ENCODE measurements at places on chromosomes 7 and 10.

DNA sequence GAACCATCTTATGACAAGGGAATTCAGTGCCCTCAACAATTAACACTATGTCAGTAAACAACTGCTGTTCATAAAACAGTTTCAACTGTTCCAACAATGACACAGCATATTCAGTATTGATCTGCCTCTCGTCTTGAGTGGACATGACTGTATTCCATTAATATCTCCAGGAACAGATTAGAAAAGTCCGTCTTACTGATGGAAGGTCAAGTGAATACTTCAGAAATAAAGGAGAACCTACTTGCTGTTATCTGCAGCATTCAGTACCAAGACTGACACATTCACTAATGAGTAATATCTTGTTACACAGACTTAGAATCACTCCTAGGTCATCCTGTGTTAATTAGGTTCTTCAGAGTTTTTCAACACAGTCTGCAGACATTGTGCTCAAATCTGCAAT lies 12.1 kb downstream of the KBTBD2 start:
- no peak for DNase-seq

- DNase-seq, result peak; percentile 13
Measured at GRCh38 chr10:109894516-109894915, 28.8 kb downstream of the XPNPEP1 start.

- DNase-seq, result no peak
Measured at GRCh38 chr7:111414374-111414773, 147.9 kb downstream of the IMMP2L start.

DNA sequence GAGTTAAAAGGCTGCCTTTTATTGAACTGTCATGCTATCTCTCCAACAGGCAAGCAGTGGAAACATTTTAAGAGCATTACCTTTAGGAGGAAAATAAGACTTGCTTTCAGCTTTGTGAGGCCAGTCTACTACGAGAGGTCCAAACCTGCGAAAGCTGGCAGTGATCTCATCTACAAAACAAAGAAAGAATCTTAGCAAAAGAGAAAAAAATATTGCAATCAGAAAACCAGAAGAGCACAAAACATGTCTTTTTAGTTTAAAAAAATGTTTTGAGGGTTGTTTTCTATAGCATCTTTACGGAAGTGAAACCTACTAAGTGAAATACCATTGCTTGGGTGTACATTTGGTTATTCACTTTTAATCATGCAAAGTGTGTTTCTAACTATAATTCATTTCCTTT lies 147.9 kb downstream of the CPEB3 start:
- DNase-seq, result no peak

DNA sequence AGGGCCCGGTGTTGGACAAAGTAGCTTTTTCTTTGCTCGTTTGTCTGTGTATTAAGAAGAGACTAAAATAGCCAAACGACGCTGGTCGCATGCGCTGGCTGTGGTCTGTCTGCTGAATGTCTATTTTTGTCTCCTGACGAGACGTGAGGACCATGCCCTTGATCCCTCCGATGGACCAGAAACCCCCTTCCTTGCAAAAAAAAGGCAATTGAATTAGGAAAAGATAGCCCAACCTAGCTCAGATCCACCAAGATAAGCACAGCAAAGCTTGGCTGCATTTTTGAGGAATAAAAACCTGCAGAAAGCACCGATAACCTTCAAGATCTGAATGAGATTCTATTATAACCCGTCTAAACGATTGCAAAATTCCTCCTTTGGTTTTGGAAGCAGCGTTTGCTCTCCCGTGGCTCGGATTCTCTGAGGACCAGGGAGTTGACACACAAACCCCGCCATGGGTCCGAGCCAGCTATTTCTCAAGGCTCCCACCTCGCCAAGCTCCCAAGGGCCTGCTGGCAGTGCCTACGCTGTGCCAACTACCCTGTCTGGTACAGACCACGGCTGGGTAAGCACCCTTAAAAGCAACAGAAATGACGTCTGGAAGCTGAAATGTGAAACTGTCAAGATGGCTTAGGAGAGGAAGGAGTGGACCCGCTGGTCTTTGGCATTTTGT lies 17.7 kb upstream of the TTYH3 start:
- peak; percentile 41 for DNase-seq

DNA sequence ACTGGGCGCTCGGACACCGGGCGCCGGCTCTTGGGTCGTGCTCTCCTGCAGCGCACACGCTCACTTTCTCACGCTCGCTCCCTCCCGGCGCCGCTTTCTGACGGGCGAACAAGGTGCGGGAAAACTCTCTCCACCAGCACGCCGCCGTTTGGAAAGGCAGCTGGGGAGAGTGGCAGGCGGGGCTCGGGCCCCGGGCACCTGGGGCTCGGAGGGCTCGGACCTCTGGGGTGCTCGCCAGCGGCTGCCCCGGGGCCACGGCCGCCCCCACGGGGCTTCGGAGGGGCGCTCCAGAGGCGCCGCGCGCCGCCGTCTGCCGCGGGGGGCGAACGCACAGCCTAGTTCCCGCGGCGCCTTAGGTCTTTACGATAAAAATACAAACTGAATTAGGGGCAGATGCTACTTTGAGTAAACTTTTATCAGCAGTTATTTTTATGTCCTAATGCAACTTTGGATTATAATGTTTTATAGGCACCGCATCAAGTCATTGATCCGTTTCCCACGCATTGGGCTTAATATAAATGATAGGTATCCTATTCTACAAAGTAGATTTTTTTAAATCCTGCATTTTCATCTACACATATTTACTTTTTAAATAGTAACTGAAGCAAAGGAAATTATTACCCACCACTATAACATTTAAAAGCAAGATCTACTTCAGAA lies 535 bp upstream of the EPC1 start:
- DNase-seq, result no peak

DNA sequence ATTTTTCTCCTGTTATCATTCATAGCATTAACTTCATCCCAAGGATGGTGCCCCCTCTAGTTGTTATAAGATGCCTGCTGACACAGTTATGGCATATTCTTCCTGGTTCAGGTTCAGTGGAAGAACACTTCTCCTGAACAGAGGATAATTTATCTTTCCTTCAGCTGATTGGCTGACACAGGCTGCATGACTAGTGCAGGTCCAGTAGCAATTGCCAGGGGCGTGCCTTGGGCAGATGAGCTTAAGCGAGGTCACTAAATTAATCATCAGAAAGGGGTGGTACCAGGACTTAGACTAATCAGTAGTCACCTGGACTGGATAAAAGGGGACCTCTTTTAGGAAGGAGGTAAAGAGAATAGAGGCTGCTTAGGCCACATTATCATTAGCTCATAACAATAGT lies 42.3 kb downstream of the BZW2 start:
- no peak for DNase-seq

DNA sequence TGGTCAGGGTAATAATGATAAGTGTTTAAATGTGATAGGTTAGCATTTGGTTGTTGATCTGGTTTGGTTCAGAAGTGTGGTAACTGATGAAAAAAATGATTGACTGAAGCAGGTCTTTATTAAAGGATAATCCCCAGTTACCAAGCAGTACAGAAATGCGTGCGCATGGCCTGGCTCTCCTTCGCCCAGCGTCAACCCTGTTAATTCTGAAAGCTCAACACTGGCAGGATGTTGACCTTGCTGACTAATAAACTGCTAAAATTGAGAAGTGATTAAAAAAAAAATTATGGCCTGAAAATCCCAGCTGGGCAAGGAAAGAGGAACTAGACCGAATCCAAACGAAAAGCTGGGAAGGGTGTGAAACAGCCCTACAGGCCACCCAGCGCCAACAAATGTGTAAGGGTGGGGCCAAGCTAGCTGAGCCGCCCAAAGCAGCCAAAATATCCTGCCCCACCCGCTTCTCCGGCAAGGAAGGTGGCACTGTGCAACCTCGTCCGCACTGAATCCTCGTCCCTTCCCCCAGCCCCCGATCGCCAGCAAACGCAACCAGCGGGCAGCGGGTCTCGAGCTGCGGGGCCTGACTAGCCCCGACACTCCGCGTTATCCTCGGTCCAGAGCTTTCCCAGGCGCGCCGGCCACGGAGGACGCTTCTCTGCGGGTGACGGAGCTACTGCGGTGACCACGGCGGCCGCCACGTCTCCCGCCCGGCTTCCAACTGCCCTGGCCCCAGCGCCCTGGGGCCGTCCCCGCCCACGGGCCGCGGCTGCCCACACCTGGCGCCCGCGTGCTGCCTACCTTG lies 561 bp downstream of the SHTN1 start:
- peak; percentile 43 for DNase-seq

DNA sequence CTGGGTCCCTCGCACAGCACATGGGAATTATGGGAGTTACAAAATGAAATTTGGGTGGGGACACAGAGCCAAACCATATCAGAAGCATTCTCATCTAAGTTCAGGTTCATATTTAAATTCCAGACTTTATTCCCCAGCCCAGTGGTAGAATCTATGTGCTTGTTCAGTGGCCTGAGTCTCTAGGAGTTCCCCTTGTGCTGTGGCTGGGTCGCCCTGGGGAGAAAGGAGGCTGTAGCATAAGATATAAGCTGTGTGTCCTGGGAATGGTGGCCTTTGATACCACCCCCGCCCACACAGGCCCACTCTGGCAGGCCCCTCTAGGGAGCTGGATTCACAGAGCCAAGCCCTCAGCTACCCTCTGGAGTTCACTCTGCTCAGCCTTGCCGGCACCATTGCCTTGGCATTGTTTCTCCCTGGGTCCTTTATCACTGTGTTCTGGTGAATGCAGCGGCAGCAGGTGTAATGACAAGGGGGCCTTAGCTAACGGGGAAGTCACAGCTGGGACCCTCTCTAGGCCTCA lies 64.2 kb downstream of the MINDY4 start:
- no peak for DNase-seq

- DNase-seq, result no peak
Measured at GRCh38 chr10:79066411-79067240, 2.1 kb upstream of the ZMIZ1 start.

DNA sequence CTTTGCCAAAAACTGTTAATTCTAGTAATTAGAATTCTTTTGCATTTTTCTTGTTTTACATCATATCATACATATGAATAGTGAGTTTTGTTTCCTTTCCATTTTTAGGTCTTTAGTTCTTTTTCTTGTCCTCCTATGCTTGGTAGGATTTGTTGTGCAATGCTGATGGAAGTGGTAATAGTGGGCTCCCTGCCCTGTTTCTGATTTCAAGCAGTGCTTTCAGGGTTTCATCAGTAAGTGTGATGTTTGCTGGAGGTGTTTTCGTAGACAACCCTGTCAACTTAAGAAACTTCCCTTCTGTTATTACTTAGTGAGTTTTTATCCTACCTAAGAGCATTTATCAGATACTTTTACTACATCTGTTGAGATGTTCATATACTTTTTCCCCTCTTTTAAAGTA lies 50.5 kb downstream of the CSGALNACT2 start:
- no peak for DNase-seq

DNA sequence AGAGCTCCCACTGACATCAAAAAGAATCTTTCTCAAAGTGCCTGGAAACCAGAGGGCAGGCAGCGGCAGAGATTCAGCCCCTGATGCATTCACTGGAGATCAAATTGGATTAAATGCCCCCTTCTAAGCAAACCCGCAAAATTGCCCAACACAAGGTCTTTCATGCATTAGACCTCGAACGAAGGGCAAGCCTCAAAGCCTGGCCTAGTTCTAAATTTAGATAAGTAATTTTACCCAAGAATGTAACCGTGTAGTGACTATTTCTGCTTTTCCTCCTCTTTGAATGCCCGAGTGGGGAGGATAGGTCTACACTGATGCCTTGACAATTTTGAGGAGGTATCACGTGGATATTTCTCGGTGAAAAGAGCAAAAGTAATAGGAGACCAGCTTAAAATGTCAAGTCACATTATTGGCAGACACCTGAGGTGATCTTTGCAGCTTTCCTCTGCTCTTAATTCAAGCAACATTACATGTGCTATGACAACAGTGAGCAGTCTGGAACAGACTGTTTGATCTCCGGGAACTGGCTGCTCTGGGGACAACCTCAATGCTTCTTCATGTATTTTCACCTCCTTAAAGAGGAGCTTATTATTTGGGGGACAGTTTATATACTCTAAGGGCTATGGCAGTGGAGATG lies 1263.5 kb upstream of the AUTS2 start:
- no peak for DNase-seq

- no peak for DNase-seq
Measured at GRCh38 chr7:126286317-126286716, 966.4 kb downstream of the GRM8 start.

All from NCI-H1105 (cell line).